ENCODE measurements at places on chromosomes 4 and X.

DNA sequence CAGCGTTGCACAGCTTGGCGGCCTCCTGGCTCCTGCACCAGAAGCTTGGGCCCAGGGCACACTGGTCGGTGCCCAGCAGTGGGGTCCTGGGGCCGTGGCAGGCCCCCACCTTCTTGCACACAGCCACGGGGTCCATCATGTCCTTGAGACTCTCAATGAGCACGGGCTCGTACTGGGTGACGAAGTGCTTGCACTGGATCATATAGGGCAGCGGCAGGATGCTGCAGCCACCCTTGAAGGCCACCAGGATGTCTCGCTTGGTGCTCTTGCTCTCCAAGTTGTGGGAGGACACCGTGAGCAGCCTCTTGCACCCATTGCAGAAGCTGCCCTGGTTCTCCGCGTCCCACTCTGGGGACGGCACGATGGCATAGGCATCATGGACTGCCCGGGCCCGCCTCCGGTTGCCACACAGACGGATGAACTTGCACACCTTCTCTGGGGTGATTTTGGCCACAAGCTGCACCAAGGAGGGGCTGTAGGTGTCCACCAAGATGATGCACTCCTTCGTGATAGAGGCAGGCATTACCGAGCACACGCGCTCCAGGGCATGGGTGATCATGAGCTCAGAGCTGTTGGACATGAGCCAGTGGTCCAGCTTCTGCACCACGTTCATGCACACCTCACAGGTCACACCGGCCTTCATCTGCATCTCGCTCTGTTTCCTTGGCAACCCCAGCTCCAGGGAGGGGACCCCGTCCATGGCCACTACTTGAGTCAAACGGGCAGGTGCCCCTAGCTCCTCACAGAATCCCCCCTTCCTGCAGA lies 1.2 kb downstream of the PSAPL1 start:
- DNase-seq: no peak

DNA sequence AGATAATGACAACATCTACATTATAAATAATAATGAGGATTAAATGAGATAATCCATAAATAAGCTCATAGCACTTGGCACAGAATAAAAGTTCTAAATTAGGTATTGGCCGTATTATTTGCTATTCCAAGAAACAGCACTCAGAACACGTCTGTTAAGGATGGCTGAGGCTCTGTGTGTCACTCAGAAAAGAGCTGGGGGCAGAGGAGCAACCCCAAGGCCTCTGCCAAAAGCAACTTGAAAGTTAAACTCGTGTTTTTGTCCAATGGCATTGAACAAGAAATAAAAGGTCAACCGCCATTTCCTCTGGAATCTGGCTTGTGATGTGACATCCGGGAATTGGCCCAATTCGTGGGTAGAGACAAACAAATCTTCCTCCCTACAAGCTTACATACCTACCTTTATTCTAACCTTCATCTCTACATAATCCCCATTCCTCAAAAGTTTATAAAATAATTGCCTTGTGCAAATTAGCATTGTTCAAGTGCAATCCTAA lies 42.3 kb upstream of the FAM241A start:
- no peak for DNase-seq

DNA sequence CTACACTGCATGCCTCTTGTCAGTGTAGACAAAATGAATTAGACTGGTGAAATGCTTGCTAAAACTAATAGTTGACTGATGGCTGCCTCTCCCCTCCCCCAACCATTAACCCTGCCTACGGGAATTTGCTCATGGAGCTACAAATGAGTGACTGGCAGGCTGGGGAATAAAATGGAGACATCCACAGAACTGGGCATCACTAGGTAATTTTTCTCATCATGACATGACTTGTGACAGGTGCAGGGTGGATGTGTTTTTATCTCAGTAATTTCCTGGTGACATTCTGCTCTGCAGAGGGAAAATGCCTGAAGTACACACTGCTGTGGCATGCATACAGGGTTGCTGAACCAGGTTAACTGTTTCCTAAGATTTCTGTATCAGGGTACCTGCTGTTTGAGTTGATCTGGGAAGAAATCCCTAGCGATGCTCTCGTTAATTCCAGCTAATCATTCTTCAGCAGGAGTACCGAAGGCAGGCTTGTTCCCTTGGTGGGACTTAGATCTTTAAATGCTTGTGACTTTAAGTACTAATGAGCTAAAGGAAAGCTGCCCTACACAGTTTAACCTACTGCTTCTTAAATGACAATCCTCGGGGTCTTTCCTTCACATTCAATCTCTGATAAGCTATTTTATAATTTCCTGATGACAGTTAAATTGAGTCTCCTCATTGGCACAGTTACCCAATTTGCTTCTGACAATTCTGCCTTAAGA lies 376.3 kb upstream of the LCORL start:
- no peak for DNase-seq

- DNase-seq: no peak
Observed at GRCh38 chr4:53557669-53558064, 33.6 kb downstream of the LNX1 start.

- no peak for DNase-seq
Observed at GRCh38 chrX:9591496-9591895, 126.6 kb downstream of the TBL1X start.

- no peak for DNase-seq
Observed at GRCh38 chr4:13067077-13067476, 417.1 kb downstream of the RAB28 start.

GRCh38 chr4:118087366-118087765 lies 53.1 kb downstream of the NDST3 start:
- no peak for DNase-seq
